ENCODE measurements at places on chromosomes 5 and 9.

DNA sequence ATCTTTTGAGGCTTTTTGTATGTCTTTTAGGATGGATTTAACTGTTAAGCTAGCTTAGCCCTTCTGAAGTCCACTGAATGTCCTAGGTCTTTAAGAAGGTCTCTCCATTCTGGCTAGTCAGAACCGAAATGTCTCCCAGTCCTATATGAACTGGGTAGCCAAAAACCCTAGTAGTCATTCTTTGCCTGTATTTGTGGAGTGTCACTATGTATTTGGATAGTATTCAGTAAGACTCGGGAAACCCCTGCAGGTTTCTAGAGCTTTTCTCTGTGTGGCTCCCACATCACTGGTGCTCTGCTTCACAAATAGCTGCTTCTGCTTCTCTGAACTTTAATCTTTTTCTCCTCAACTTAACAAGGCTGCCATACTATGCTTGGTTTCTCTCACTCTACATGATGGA, 68.0 kb downstream of the RIC1 start:
- no peak for DNase-seq

DNA sequence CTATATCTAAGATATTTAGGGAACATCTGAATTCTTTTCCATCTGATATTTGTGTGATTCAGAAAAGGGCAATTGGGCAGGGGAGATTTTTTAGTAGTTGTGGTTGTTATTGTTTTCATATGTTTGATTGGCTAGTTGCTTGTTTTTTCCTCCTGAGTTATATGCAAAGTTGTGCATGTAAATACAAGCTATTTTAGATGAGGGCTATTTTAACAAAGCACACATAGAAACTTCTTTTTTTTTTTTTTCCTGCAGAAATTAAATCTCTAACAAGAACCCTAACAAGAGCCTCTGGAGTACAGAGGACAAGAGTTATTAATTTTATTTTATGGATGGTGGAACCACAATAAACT, 559.1 kb downstream of the CETN3 start:
- no peak for DNase-seq

DNA sequence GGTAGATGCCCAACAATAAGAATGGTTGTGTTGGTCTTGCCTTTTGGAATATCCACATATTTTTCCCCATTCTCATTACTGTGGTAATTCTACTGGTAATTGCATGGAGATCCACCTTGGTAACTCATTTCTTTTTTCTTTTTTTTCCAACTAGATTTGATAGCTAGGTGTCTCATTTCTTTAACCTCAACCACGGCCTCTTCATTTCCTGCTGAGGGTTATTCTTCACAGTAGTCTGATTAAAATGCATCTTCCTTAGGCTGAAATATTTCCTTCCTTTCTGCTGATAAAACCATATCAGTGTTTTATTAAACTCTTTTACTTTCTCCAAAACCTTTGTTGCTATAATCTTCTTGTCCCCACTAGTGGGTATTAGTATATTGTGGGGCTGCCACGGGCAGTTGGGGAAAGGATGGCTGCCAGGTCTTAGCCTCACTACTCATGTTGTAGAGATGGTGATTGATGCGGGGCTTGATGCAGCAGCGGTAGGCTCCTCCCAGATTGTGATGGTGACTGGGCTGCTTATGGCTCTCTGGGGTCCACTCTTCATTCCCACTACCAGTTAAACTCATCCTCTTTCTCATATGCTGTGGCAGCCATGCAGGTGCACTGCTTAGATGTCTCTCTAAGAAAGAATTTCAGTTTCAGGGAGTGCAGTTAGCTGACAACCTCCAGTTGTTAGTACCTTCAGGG, 35.9 kb downstream of the KIF2A start:
- no peak for DNase-seq

DNA sequence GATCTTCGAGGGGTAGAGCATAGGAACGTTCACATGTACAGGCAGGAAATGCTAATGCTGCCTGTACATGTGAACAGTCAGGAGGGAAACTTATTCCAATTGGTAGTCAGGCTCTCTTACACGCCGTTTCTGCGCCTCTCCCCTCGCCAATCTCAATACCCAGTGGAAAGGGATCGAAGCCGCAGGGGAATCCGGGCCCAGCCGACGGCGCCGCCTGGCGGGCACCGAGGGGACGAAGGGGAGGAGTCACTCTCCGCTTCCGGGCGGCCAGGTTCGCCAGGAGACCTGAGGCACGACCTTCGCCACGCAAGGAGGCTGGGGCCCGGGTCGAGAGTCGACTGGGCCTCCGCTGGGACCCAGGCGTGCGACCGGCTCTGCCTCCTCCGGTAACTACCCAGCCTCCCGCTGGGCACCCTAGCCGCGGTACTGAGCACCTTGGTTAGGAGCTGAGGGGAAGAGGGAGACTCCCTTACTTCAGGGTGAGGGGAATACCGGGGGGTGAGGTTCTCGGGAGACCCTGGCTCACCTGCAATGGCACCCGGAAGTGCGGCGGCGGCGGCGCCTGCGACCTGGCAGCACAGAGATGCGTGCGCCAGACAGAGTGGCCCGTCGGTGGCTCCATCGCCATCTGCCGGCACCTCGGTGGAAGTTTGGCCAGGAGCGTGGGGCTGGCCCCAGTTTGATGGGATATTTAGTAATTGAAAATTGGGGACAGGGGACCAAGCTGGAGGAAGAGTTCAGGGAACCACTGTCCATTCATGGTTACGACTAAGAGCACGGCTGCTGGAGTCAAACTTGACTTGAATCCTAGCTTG, at the start of gene PIGO:
Gene PIGO (minus strand): TSS at position 557 of the 815 bp plus-strand sequence. CDS start 1,026 bp downstream, outside the sequence.
- DNase-seq: peak; percentile 76

GRCh38 chr9:19113964-19114679, 11.4 kb upstream of the HAUS6 start:
- DNase-seq: no peak

DNA sequence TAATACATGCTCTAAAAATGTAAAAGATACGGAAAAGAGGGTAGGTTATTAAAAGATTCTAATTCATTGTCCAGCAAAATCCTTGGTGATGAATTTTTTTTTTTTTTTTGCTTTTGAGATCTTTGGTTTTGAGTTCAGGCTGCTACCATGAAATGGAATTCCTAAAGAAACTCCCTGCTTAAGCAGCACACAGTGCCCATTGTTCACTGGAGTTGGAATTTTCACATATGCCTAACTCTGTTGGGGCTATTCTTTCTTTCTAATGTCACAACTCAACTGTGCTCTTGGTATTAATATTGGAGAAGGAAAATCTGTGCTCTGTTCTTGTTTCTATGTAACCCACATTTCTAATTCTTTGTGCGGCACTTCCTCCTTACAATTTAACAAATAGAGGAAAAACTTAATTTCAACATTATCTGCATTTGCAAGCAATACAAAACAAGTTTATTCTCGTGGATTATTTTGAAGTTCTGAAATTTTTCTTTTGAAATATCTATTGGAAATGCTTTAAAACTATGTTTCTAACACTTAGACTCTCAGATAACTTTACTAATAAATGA, 21.6 kb downstream of the MATR3 start:
- DNase-seq: no peak

Data from NCI-H526 treated with DMSO at 0.1 percent for 48 hours (cell line).